Nephron progenitor cell (in vitro differentiated cells): ENCODE measurements at places on chromosomes 6 and 20.

DNA sequence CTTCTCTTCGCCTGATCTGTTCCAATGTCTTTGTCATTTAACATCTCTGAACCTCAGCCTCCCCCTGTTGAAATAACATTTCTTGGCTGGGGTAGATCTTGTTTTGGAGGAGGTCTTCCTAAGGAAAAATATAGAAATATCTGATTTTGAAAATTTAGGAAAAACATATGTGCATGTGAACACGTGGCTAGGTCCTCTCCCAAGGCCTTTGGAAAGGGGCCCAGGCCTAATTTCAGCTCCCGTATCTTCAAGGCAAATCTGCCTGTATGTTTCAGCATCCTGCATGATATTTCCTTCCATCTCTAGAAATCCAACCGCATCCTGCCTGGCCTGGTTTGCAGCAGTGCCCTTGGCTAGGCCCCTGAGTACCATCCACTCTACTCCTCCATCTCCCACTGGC, 261.2 kb downstream of the PHACTR1 start:
- no peak for DNase-seq

DNA sequence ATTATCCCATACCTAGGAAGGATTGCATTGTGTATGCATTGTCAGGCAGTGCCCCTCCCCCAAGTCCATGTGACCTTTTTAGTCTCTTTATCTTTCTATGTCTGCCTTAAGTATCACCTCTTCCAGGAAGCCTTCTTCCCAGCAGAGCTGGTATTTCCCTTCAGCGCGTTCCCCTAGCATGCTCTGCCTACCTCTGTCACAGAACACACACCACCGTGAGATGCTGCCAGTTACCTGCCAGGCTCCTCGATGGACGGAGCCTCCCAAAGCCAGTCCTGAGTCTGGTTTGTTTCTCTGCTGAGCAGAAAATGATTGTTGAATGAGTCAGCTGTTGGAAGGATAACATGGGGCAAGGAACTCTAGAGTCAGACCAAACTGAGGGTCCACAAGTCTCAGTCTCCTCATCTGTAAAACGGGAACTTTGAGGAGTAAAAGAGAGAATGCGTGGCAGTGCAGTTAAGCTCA, 11.3 kb upstream of the ZNF335 start:
- DNase-seq: no peak

DNA sequence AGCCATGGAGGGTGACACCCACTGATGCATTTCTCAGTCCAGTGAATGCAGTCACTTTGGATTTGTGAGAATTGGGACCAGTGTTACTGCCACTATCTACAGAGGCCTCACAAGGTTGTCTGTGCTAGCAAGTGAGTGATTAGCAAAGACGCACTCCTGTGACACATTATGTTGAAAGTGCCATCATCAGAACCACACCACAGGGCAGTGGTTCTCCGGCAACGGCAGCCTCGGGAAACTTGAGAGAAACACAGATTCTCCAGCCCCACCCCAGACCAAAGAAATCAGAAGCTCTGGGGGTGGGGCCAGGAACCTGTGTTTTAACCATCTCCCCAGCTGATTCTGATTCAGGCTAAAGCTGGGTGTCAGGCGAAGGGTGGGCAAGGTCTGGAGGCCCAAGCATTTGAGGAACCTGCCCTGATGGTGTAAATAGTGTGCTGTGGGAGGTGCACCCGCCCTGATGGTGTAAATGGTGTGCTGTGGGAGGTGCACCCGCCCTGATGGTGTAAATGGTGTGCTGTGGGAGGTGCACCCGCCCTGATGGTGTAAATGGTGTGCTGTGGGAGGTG, 39.9 kb downstream of the TMEM242 start:
- DNase-seq: no peak

DNA sequence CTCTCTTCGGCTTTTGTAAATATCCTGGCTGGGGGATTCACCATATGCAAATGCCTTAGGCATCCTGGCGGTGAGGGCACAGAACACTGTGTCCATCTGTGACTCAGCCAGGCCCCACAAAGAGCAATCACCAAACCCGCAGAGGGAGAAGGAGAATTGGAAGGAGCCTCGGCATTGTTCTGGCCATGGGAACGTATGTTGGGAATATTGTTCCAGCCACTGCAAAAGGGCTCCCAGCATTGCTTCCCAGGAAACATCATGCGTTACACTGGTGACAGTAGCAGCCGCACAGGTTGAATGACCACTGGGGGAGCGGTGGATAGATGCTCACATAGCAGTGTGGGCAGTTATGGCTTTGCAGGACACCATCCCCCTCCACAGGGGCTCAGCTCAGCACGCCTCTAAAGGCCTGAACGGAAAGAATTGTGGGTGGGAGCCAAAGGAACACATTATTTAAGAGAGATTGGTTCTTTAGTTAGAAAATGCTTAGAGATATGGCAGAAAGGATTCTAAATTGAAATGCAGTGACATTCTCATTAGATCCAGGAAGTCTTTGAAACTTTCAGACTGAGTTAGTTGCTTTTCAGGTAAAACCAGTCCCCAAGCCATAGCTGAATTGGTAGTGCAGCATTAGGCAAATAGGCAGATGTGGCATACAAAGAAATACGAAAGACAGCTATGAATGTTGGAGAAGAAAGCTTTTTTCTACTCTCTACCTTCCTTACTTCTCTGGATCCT, 104.3 kb downstream of the RNF144B start:
- DNase-seq: no peak

DNA sequence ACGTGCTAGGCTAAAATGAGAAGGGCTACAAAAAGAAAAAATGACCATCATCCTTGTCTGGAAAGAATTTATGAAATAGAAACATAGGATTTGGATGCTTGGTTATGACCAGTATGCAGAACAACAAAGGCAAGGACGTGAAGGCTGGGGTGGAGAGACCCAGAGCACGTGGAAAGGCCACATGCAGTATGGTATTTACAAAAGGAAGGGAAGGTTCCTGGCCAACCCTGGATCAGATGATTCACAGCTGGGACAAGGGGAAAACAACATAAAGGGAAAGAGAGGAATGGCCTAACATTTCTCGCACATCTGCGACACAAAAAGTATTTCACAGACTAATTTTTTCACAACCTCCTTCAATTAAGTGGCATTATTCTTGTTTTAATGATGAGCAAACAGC, 8.2 kb downstream of the STX7 start:
- no peak for DNase-seq

GRCh38 chr6:150230164-150230561, 87.3 kb downstream of the PPP1R14C start:
- DNase-seq: no peak

GRCh38 chr6:136592930-136593673, 42.9 kb upstream of the MAP7 start:
- DNase-seq: no peak

DNA sequence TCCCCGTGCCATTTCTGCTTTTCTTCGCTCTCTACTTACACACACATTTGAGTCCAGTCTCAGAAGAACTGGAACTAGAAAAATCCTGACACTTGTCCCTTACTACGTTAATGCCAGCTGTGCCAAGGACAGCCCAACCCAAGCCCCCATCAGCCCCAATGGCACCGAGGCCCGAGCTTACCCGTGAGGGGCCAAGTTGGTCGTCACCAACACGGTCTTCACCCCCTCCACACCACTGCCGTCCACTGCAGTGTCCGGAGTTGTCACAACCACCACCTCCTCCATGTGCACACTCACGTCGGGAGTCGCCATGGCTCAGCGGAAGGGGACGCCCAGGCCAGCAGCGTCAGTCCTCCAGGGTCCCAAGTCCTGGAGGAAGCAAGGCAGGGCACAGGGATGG, 7.8 kb downstream of the GMEB2 start:
- no peak for DNase-seq

GRCh38 chr20:9180481-9181257, 111.8 kb downstream of the PLCB4 start:
- no peak for DNase-seq

DNA sequence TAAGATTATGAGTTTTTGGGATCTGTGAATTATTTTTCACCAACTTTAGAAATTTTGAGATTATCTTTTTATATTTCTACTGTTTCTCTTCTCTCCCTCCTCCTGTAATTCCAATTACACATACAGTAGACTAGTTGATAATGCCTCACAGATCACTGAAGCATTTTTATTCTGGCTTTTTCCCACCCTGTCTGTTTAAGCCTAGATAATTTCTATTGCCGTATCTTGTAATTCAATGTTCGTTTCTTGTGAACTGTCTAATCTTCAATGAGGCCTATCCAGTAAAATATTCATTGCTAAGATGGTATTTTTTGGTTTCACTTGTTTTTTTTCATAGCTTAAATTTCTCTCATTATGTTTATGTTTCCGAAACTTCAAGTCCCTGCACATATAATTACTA, 12.0 kb downstream of the MDN1 start:
- no peak for DNase-seq

DNA sequence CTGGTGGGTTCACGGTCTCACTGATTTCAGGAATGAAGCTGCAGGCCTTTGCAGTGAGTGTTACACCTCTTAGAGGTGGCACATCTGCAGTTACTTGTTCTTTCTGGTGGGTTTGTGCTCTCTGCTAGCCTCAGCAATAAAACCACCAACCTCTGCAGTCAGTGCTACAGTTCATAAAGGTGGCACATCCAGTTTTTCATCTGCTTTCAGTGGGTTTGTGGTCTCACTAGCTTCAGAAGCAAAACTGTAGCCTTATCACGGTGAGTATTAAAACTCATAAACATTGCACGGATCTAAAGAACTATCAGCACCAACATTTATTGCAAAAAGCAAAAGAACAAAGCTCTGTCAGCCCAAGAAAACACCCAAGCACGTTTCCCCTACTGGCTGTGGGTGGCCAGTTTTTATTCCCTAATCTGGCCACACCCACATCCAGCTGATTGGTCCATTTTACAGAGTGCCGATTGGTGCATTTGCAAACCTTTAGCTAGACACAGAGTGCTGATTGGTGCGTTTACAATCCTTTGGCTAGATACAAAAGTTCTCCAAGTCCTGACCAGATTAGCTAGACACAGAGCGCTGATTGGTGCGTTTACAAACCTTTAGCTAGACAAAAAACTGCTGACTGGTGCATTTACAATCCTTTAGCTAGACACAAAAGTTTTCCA, 3.4 kb upstream of the TMEM14C start:
- DNase-seq: no peak

DNA sequence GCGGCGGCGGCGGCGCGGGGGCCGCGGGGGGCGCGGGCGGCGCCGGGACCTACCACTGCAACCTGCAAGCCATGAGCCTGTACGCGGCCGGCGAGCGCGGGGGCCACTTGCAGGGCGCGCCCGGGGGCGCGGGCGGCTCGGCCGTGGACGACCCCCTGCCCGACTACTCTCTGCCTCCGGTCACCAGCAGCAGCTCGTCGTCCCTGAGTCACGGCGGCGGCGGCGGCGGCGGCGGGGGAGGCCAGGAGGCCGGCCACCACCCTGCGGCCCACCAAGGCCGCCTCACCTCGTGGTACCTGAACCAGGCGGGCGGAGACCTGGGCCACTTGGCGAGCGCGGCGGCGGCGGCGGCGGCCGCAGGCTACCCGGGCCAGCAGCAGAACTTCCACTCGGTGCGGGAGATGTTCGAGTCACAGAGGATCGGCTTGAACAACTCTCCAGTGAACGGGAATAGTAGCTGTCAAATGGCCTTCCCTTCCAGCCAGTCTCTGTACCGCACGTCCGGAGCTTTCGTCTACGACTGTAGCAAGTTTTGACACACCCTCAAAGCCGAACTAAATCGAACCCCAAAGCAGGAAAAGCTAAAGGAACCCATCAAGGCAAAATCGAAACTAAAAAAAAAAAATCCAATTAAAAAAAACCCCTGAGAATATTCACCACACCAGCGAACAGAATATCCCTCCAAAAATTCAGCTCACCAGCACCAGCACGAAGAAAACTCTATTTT, 2.0 kb downstream of the FOXC1 start:
- peak; percentile 64 for DNase-seq

GRCh38 chr6:111361648-111362047, 121.4 kb downstream of the REV3L start:
- peak; percentile 26 for DNase-seq

DNA sequence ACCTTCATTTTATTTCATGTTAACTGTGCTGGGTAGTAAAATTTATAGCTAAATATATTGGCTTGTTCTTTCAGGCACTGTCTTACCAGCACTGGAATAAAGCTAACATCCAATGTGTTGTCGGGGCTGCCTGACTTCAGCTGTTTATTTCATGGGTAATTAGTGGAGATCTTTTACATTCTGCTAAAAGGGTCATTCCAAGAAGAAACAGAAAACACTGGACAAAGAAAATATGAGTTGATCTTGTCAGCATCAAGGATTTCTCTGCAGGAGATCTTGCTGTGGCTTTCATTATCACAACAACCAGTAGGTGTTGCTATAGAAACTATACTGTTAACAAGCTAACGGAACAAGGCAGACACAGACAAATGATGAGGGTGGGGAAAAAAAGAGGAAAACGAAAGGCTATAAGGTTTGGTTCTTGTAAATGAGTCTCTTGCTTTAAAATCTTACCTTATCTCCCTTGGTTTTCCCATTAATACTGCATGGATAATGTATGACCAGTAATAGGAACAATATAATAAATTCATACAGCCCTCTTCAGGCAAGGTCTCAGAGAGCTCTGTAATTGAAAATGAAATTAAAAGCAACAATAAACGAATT, 206.8 kb downstream of the SIM1 start:
- DNase-seq: no peak

DNA sequence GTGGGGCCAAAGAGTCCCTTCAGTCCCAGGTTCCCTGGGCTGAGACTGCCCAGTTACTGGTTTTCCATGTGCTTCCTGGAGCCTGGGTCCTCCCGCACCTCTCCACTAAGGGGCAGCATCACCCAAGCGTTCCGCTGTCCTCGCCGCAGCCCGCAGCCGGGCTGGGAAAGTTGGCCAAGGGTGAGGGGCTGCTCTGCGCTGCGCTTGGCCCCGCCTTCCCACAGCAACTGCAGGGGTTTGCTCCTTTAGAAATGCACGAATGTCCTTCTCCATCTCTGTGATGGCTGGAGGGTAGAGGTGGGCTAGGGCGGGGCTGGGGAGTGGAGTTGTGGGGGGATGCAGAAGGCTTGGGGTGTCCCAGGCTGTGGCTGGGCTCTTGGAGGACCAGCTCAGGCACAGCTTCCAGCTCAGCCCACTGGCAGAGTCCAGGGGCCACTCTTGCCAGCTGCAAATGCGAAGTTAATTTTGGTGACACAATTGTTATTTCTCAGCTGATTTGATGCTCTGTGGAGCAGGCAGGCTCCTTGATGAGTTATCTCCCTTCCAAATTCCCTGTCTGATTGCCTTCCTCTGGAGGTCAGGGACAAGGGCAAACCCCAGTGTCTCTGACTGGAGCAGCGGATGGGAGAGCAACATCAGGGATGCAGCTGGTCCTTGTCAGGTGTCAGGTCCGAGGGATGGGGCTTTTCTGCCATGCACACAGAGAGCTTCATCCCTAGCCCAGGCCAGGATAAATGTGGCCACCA, 63.2 kb downstream of the NOL4L start:
- DNase-seq: peak; percentile 89

DNA sequence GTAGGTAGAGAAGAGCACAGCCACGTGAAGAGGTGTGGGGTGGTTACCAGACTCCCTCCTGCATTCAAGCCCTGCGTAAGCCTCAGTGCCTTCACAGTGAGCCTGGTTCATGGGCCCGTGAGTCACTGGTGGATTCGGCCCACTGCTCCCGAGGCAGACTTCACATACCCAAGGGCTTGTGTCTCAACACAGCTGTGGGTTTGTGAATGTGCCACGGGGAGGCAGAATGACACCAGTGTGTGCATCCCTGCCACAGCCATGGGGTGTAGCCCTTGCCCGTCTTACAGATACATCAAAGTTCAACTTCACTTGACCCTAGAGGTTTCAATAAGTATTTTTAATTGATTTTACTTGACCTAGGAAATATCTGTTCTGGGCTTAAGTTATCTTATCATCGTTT, 108.5 kb downstream of the MAP3K4 start:
- DNase-seq: no peak
